Liver (tissue), 10 donors: ENCODE measurements at places on chromosomes 12 and 14.

GRCh38 chr12:92045852-92046251 lies 99.8 kb downstream of the BTG1 start:
- DNase-seq: no peak

GRCh38 chr14:99930420-99931274 lies 134.6 kb upstream of the EVL start:
- DNase-seq: no peak

GRCh38 chr14:91250912-91251311 lies 6.4 kb upstream of the GPR68 start:
- DNase-seq: no peak

DNA sequence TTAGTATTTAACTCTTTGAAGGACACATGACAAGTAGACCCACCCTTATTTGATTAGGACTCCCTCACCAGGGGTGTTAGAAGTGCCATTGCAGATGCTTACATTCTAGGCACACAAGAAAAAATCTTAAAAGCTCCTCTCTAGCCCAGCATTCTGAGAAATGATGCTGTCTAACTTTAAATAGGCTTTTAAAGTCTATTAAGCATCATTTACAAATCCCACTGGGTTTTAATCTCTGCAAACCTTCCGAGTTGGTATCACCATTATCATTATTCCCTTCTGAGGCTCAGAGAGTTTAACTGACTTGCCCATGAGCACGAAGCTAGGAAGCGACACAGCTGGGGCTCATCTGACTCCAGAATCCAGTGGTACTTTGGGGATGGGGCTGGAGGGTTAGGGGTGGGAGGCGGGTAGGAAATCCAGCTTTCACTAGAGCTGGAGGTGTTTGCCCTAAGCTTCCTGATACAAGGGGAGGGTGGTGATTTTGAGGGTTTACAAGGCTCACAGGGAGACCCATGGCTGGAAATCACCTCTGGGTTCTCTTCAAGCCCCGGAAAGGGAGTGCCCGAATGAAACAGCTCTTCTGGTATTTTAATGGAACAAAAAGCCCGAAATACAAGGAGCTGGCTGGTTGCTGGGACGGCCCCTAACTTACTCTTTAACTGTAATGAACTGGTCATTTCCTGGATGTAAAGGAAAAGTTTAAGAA lies 109.2 kb upstream of the FUT8 start:
- DNase-seq: no peak

DNA sequence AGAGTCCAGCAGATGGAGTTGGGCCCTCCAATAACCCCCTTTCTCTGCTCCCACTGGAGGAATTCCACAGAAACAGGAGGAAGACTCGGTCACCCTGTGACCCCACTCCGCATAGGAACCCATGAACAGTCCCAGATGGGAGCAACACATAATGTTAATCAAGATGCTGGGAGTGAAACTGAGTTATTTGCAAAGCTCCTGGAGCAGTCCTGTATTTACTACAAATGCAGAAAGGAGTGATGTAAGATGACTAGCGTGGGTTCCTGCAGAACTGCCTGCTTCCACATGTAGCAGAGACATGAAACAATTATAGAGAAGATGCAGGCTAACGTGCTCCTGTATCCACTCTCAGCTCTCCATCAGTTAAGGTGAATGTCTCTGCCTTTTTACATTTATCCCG lies 274.7 kb downstream of the FOXN3 start:
- no peak for DNase-seq

DNA sequence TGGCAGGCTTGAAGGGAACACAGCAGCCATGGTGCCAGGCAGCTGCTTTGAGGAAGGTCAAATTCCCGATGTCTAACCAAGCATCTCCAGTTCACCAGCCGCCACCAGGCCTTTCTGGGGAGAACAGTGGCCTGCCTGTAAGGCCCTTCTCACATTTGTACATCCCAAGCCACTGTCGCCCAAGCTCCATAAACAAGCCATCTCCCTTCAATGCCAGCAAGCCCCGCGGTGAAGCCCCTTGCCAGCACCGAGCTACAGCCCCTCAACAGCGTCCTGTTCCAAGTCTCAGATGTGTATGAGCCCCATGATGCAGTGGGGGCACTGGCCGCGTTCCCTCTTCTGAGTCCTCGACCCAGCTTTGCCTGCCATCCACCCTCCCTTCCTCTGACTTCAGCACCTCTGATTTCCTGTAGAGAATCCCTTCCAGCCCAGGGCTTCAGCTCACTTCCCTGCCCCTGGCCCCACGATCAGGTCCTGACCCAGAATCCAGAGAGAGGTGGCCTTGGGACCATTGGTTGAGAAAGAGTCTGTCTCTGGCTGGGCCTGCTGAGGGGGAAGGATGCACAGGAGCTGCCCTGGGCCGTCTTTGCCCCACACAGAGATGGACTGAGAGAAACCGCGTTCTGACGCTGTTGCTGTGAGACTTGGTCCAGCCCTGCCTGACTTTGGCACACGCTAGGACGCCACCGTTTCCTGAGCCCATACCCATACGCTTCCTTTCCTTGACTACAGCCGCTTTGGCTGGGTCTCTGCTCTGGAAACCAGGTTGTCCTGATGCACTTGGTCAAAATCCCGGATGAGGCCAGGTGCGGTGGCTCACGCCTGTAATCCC lies 1.9 kb upstream of the MMP17 start:
- DNase-seq: no peak

DNA sequence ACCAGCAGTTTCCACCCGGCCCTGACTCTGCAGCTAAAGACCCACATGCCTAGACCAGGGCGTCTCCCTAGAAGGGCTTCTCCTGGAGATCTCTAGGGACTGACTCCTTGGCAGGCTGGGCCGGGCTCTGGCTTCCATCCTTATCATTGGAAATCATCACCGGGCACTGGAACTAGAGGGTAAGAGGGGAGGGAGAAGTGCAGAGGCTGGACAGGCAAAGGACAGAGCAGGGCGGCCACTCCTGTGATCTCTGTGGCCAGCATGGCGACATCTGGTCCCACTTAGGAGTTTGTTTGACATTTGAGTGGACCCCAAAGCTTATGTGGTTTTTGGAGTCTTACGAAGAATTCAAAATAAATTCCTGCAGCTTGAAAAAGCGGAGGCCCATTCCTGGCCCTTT lies 7.1 kb downstream of the LTBP2 start:
- DNase-seq: no peak

DNA sequence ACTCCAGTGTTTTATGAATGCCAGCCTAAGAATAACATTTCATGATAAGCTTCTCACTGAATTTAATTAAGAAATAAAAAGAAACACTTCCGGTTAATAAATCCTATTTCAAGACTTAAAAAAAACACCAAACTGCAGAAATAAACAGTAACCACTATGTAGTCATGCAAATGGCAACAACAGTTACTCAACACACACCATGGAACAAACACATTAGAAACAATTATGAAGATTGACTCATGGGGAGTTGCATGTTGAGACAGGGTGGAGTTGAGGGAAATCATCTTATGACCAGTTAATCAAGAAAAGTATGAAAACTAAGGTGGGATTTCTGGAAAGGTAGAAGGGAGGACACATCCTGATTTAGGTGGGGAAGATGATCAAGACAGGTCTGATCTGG lies 52.7 kb downstream of the PLBD1 start:
- no peak for DNase-seq

DNA sequence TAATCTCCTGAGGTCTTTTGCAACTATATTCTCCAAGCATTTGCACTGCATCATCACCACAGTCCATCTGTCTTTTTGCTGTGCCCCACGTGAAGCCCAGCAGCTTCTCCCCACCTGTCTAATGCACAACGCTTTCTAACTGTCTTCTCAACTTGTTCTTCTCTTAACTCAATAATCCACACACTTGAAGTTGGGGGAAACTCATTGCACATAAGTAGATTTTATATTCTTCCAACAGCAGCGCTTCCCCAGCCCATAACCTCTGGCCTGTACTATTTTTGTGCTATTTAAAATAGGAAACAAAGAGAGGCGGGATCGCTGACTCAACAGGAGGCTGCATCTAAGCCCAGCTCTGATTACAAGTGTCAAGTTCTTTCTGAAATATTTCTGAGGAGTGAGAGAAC lies 226.7 kb downstream of the GXYLT1 start:
- DNase-seq: no peak

DNA sequence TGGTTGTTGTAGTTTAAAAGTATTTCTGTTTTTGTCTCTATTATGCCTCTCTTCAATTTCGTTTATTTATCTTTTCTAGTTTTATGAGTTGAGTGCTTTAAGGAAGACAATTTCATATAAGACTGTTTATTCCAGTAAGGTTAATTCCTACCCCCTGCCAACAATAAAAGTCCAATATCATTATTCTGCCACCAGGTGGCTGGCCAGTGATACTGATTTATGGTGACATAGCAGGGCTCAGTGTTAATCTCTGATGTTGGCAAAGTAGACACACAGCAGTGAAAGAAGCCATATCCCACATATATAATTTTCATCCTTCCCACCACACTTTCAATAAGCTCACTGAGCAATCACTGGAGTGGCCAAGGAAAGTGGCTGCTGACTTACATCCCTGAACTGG lies 69.0 kb upstream of the BMP4 start:
- DNase-seq: no peak

DNA sequence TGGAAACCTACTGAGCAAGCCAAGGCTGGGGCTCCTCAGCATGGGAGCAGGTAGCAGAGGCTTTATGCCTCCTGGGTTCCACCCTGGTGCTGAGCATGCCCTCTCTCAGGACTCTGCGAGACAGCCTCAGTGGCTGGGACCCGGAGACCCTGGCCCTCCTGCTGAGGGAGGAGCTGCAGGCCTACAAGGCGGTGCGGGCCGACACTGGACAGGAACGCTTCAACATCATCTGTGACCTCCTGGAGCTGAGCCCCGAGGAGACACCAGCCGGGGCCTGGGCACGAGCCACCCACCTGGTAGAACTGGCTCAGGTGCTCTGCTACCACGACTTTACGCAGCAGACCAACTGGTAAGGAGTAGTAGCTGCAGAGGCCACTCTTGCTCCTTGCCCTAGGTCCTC lies 8.4 kb downstream of the ESPL1 start:
- no peak for DNase-seq

GRCh38 chr14:64119500-64119899 lies 174.7 kb downstream of the ESR2 start:
- DNase-seq: no peak

GRCh38 chr12:59768031-59768430 lies 172.2 kb downstream of the SLC16A7 start:
- DNase-seq: no peak

- DNase-seq: no peak
Observed at GRCh38 chr12:264269-264668, 1.6 kb upstream of the SLC6A13 start.

DNA sequence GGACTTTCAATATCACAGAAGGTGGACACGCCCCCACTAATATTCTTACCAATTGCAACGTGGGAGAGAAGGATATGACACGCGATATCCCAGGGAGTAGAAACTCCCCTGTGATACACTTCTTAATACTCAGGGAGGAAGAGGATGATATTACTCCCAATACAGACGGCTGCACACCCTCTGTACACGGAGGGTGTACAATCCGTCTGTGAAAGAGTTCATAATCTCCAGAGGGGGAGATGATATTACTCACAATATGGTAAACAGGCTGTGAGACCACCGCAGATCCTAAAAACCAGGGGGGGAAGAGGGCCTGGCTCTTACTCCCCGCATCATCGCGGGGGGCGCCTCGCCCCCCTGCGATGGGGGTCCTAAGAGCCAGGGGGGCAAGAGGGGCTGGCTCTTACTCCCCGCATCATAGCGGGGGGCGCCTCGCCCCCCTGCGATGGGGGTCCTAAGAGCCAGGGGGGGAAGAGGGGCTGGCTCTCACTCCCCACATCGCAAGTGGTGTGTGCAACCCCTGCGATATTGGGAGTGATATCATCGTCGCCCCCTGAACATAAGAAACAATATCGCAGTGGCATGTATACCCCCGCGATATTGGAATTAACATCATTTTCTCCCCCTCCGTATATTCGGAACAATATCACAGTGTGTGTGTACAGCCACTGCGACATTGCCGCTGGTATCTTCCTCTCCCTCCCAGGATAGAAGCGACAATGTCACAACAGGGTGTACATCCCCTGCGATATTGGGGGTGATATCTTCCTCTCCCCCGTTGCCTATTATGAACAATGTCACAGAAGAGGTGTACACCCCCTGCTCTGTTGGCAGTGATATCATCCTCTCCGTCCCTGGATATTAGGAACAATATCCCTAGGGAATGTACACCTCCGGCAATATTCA lies 8.9 kb upstream of the CLEC6A start:
- DNase-seq: no peak

GRCh38 chr12:22787557-22787956 lies 162.6 kb downstream of the ETNK1 start:
- no peak for DNase-seq

GRCh38 chr12:109302358-109302757 lies 6.7 kb downstream of the FOXN4 start:
- DNase-seq: no peak

DNA sequence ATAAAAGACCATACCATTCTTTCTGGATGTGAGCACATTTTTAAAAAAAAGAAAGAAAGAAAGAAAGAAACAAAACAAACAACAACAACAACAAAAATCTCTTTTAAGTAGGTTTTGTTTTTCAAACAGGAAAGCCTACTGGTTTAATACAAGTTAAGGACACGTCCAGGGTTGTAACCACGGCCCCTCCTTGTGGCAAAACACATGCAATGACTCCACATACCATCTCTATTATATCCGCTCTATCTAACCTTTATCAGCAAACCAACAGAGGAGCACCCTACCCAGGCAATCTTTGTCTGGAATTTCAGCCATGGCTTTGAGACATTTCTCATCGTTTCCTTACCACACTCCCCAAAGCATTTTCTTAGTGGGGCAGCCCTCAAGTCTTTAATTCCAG lies 360.5 kb upstream of the TMPO start:
- no peak for DNase-seq

DNA sequence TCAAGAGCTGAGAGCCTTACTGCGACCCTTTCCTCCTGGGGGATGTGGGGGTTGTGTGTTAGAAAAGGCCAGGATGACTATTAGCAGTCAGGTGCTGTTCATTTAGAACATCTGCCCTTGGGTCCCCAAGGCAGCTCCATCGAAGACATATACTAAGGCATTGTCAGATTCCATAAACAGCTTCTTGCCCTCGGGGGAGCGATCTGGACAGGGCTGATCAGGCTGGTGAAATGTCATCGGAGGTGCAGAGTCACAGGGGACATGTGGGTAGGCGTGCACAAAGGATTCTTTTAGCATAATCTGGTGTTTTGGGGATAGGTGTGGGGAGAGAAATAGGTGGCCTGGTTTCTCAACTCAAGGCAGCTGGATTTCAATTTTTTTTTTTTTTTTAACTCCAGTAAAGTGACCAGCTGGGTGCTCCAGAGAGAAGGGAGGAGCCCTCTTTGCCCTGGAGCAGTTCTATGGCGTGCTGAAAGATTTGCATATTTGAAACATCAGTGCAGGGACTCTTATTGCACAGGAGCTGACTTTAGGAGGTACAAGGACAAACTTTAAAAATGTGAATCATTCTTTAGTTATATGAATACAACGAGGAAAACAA lies 160.1 kb downstream of the SUDS3 start:
- no peak for DNase-seq

- no peak for DNase-seq
Observed at GRCh38 chr14:37592482-37593408, 2.3 kb downstream of the FOXA1 start.
